ENCODE measurements at places on chromosomes 1 and 21.

DNA sequence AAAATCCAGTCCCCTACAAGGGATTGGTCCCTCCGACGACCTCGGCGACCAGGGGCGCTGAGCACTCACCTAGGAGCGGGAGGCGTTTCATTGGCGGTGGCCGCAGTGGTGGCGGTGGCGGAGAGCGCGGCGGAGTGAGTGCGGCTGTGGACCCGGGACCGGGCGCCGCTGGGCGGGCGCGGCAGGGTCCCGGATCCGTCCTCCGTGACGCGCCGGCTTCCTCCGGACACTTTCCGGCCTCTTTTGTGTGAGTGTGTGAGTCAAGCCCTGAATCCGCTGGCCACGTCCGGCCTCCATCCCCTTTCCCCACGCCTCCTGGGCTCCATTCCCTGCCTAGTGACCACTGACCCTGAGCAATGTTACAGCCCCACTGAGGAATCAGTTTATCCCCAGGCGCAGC lies at the start of gene ADGRL4:
Gene ADGRL4 (minus strand): TSS at position 167 of the 400 bp plus-strand sequence. CDS start 76 bp downstream, at position 91.
- no peak for DNase-seq

DNA sequence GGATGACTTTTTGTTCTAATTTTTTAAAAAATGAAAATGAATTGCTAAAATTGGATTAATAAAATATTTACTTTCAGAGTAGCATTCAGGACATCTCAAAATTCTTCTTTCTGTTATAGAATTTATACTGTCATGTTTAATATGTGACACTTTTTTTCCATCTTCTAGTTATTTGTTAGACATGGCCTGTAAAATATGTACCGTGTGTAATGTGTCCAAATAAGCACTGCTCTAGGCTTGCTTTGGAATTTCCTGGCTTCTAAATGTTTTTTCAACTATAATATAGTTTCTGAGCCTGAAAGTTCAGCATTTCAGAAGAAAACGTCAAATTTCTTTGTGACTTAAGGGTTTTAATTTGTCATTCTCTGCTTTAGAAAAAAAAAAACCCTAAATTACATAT lies 243.6 kb downstream of the DNM3 start:
- no peak for DNase-seq

DNA sequence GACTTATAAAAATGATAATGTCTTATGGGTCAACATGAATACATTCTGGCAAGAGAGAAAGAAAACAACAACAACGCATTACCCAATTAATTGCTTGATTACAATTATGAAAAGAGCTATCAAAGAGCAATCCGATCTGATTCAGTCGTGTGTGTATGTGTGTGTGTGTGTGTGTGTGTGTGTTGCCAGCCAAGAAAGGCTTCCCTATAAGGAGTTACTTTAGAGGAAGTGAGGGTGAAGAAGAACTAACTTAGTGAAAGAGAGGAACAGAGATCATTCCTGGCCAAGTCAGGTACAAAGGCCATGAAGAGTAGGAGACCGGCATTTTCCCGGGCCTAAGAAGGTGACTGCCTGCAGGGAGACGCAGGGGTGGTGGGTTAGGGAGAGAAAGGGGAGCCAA lies 9.4 kb downstream of the TMEM35B start:
- DNase-seq: no peak

GRCh38 chr1:40840526-40841323 lies 21.4 kb downstream of the CITED4 start:
- no peak for DNase-seq

GRCh38 chr1:228452194-228453021 lies 34.8 kb upstream of the RNF187 start:
- DNase-seq: no peak

GRCh38 chr1:59718989-59719360 lies 95.8 kb upstream of the HOOK1 start:
- DNase-seq: no peak

- no peak for DNase-seq
These were observed 958 bp downstream of the NFYC start for GRCh38 chr1:40692429-40692895.

GRCh38 chr1:150226486-150226885 lies 9.4 kb downstream of the ANP32E start:
- DNase-seq: no peak

GRCh38 chr1:2311184-2312032 lies 79.9 kb downstream of the MORN1 start:
- DNase-seq: peak; percentile 50

GRCh38 chr1:162722036-162722435 lies 68.5 kb upstream of the HSD17B7 start:
- DNase-seq: no peak

DNA sequence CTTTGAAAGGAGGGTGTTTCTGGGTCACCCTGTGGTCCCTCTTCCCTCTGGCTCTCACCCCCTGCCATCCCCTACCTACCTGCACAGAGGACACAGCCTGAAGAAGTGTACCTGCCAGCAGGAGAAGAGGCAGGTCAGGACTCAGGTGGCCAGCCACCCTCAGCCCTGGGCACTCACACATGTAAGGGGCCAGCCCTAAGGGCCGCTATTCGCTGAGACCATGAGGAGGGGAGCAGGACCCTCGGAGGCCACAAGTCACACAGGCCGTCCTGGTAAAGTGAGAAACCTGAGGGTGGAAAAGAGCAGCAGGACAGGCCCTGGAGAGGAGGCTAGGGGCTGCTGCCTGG lies 1.2 kb downstream of the ZNF692 start:
- DNase-seq: no peak

DNA sequence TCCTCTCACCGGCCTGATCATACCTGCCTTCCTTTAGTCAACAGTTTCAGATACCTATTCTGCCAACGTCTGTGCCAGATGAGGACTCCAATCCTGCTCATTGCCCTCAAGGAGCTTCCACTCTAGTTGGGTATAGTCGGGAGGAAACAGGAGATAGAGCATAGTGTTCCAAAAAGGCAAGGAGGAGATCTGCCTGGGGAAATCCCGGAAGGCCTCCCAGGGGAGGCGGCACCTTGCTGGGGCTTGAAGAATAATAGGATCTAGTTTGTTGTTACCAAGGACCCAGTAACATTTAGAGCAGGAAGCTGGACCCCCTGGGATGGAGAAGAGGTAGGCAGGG lies 12.3 kb downstream of the LDLRAP1 start:
- no peak for DNase-seq

DNA sequence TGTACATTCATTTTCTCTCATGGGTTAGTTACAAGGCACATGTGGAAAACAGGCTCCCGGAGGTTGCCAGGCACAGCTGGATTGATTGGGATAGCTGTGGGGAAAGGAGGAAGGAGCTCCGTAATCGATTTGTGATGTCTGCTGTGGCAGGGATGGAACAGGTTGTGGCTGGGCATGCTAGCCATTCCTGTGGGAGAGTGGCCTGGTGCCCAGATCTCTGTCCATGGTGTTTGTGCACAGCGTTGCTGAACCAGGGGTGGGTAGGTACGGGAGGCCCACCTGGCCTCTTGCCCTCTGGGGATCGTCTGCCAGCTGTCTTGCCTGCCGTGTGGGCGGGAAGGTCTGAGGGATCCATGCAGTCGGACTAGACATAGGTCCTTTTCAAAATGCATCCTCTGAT lies 302.8 kb upstream of the VAMP3 start:
- DNase-seq: no peak

DNA sequence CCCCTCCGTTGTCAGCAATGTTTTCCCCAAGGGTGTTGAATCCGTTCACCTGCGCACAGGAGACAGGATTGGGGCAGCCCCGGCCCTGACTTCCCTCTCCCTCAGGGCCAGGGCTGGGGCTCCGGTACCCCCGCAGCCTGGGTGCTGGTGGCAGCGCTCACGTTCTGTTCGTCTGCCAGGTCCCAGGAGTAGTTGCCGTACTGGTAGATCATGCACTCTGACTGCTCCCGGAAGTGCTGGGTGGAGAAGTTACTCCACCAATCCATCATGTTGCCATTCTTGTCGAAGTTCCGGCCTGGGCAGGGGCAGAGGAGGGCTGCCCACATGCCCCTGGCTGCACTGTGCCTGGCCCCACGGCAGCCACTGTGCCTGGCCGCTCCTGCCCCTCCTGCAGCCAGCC lies 6.1 kb downstream of the PRXL2B start:
- no peak for DNase-seq

GRCh38 chr1:149977345-149977744 lies 33.2 kb downstream of the OTUD7B start:
- DNase-seq: no peak

- DNase-seq: no peak
These were observed 124.9 kb upstream of the IRF2BP2 start for GRCh38 chr1:234734869-234735268.

DNA sequence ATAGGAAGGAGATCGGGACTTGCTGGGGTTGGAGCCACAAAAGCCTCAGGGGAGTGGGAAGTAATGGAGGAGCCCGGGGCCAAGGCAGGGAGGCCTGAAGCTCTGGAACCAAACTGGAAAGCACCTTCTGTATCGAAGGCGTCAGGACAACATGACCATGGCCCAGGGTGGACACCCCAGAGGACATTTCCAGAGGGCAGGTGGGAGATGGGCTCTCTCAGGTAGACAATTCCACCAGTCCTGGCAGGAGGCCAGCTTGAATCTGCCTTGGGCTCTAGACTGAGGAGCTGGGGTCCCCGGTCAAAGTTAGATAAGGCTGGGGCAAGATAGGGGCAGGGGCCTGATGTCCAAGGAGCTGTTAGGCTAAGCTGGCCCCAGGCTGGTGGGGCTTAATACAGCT lies 104.9 kb upstream of the EDN2 start:
- DNase-seq: no peak

DNA sequence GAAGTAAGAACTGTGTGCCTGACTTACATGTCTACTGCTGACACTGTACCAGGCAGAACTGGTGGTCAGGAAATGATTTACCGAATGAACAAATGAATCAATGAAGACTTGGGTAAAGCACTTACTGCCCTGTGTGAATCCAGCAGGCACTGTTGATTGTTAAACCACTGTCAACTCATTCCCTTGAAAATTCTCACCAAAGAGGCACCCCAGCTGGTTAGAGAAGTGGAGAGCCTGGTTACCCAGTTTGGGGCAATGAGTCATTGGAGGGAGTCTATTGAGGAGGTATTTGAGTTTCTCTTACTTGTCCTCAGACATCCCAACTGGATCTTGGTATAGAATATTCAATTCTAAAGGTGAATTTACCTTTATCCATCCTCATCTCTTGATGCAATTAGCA lies 34.2 kb downstream of the JUN start:
- no peak for DNase-seq

DNA sequence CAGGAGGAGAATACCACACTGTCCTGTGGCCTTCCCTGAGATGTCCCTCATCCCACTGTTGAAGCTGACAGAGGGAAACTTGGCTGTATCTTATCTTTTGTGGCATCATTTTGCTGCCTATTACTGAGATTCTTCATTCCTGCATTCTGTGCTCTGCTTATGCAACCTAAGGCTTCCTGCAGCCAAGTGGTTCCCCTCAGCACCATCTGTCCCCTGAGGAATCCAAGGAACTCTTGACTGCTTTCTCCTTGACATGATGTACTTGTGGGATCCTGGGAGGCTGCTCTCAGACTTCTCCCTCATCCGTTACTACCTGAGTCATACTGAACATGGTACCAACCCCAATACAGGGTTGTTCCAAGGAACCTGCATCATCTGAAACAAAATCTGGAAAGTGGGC lies 21.1 kb upstream of the RIMKLA start:
- DNase-seq: no peak

GRCh38 chr21:21921410-21922232 lies 923.4 kb downstream of the NCAM2 start:
- DNase-seq: no peak

DNA sequence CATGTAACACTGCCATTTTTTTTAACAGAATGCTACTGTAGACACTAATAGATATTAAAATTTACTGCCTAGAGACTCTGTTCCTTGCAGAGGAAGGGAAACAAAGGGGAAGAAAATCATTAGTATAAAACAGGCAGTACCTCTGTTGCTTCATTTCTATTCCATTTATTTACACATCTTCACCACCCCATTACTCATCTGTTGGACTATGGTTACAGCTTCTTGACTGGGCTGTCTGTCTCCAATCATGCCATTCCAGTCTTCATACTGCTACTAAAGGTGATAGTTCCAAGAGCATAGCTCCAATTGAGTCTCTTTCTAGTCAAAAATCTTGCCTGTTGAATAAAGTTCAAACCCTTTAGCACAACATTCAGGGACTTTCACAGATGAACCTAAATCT lies 22.2 kb upstream of the GPR25 start:
- no peak for DNase-seq

GRCh38 chr1:116943438-116943837 lies 33.7 kb downstream of the PTGFRN start:
- no peak for DNase-seq

DNA sequence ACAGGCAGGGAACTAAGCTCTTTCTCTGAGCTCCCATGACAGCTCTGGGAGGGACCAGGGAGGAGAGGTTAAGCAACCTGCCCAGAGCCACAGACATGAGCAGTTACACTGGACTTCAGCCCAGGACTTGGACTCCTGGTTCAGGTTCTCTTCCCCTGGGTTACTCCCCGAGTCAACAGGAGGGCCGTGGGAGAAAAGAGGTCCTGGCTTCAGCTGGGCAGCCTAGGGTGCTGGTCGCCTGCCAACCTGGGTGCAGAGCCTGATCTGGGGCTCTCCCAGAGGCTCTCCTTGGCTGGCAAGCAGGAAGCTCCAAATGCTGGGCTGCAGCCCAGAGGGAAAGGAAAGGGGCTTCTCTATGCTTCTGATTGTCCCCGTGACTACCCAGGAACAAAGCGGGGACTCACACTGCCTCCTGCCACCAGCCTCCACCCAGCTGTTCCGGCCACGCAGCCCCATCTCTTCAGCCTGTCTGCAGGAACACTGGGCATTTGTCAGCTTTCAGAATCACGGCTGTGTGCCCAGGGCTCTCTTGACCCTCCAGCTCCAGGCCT lies 141.8 kb downstream of the HIVEP3 start:
- DNase-seq: no peak

DNA sequence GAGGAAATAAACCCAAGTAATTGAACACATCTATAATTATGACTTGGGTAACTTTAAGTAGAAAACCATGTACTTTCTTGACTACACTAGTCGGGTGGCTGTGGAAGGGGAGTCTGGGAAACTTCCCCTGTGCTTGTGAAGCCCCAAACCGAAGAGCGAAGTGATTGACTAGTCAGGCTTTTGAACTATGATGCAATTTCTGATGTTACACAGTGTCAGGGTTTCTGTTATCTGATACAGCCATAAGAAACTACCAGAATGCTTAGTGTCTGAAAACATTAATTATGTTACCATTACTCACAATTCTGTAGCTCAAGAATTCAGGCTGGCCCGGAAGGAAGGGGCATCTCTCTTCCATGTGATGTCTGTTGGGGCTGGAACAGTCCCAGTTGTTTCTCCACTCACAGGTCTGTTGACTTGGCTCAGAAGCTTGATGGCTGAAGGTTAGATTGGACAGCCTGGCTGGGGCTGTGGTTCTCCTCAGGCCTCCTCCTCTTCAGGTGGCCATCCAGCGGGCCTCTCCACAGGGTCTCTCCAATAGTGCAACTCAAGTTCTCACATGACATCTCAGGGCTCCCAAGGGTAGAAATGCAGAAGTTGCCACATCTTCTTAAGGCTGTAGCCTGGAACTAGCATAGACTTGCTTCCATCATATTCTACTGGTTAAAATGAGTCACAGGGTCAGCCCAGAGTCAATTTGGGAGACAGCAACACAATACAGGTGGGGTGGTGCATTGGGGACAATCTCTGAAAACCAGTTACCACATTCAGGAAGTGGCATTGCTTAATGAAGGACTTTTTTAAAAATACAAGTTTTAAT lies 8.3 kb upstream of the C8B start:
- DNase-seq: no peak

Data from effector CD4-positive, alpha-beta T cell (primary cell).